ENCODE measurements at places on chromosomes 3 and 15. TPM values are rescaled to one million over a fixed set of nuclear protein-coding genes. Genes with fewer than 3 reads are reported as not detected.

The LRRC31 gene
- total RNA-seq = not detected

The LRRN1 gene
- total RNA-seq = 1.4 TPM

The STRC gene
- total RNA-seq = 0.32 TPM

The ZNF620 gene
- total RNA-seq = 1.6 TPM

The IRAK2 gene
- 3.7 TPM for total RNA-seq

The HHATL gene
- not detected for total RNA-seq

The CCDC80 gene
- total RNA-seq = 1,114 TPM

The ROPN1 gene
- 0.22 TPM for total RNA-seq

The FES gene
- total RNA-seq = 26.1 TPM

The DUOXA2 gene
- not detected for total RNA-seq

The SENP7 gene
- 19.7 TPM for total RNA-seq

The A4GNT gene
- total RNA-seq = not detected

The GUCA1C gene
- not detected for total RNA-seq

The NPAP1 gene
- total RNA-seq = 0.11 TPM

The SLCO3A1 gene
- 10.7 TPM for total RNA-seq

The GHSR gene
- not detected for total RNA-seq

The SIDT1 gene
- total RNA-seq = not detected

The ADIPOQ gene
- not detected for total RNA-seq

The C2CD4A gene
- total RNA-seq = 0.26 TPM

The SEMA6D gene
- 10.5 TPM for total RNA-seq

The HDAC11 gene
- total RNA-seq = 12.9 TPM

The EPHB3 gene
- 8.5 TPM for total RNA-seq

The MELTF gene
- total RNA-seq = 53.1 TPM

The KNG1 gene
- total RNA-seq = not detected

The TGM5 gene
- total RNA-seq = 0.22 TPM

The GRAMD1C gene
- 2.2 TPM for total RNA-seq

All from articular chondrocyte of knee joint (primary cell).